ENCODE measurements at places on chromosomes 4 and X.
A peak's percentile ranks its signal among the peaks of the same experiment; 100 is the strongest.

DNA sequence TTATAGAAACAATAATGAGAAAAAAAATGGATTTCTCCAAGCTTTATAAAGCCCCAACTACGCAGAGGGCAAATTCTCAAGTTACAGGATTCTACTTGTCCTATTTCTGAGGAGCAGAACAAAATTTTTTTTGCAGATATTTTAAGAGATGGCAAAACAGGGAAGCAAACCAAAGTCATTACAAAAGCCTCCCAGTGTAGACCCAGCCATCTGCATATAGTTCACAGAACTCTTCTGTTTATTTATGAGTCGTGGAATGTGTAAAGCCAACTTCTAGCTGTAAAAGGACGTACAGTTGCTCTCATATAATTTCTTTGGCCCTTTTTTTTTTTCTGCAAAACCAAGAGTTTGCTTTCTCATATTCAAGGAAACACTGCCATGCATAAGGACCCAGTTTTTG, 120.4 kb downstream of the PCDH7 start:
- DNase-seq, result no peak

- DNase-seq, result no peak
Measured at GRCh38 chrX:3521396-3521795, 174.9 kb upstream of the MXRA5 start.

- DNase-seq, result no peak
Measured at GRCh38 chr4:156794863-156795262, 176.7 kb downstream of the PDGFC start.

GRCh38 chr4:186265683-186266652, at the start of gene F11:
Gene F11, plus strand, starts transcription at chr4:186266189. Its CDS starts 948 bp downstream, at chr4:186267137.
- peak; percentile 21 for DNase-seq

DNA sequence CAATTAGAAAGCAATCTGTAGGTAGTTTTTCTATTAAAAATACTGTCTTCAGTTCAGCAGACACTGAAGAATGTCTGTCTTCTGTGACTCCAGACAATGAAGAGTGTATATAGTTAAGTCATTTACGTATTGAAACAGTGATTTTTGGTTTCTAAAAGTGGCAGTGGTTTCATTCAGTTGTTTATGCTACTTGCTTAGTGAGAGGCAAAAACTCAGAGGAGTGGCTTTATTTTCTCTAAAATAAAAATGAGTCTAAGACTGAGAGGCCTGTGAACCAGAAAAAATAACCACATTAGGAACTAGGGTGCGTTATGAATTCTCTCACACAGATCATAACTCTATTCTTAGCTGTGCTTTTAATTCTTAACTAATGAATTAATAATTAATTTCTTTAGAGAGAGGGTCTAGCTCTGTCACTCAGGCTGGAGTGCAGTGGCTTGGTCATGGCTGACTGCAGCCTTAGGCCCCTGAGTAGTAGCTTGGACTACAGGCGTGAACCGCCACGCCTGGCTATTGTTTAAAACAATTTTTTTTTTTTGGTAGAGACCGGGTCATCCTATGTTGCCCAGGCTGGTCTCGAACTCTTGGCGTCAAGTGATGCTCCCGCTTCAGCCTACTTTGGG, 31.4 kb downstream of the FREM3 start:
- DNase-seq, result peak; percentile 39

DNA sequence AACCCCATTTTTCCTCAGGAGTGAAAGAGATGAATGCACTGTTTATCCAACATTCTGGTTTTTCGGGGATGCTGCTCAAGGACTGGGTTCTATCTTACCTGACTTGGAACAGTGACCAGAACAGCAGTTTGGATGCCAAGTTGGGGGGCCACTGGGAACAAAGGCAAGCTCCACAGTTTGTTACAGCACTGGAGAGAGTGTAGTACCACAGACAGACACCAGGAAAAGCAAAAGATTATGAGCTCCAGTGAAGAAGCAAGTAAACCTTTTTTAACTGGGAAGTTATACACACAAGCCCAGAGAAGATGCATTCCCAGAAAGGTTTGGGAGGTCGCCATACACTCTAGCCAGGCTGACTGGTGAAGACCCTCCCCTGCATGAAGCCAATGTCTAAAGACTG, 13.6 kb downstream of the C4orf36 start:
- no peak for DNase-seq

- DNase-seq, result peak; percentile 62
Measured at GRCh38 chrX:136577552-136577951, 45.5 kb downstream of the VGLL1 start.

DNA sequence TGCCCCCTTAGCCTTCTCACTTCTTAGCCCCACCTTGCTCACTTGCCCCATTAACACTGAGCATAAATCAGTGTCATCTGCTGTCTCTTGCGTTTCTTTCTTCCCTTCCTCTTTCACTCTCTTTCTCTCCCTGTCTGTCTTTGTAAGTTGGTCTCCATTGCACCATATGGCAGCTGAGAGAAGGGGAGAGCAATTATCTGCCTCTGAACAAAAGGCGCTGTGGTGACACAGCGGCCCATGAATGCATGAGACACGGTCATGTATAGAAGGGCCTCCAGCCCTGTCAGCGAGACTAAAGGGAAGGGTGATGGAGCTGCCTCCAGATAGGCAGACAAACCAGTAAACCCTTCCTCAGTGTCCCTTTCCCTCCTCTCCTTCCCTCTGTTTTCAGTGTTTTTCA, 88.8 kb upstream of the PCDH18 start:
- no peak for DNase-seq

DNA sequence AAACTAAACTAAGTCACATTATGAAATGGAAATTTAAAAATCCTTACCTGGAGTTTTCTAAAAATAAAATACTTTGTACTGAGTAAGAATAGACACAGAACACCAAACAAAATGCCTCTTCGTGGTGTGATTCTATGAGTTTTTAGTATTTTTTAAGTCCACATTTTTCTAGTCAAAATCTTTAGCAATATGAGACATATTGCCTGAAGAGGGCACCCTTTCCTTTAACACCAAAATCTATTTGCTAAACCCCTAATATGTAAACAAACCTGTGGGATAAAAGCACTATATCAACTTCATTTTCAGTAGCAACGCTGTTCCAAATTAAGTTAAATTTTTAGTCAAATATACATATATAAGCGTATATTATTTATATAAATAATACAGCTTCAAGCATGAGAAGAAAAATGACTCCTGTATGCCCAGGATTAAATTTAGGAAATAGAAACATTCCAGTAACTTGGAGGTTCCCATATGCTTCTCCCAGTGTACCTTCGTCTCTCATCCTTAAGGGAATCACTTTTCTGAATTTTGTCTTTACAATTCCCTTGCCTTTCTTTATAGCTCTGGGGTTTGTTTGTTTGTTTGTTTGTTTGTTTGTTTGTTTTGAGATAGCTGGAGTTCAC, 23.0 kb upstream of the PGM2 start:
- peak; percentile 54 for DNase-seq

DNA sequence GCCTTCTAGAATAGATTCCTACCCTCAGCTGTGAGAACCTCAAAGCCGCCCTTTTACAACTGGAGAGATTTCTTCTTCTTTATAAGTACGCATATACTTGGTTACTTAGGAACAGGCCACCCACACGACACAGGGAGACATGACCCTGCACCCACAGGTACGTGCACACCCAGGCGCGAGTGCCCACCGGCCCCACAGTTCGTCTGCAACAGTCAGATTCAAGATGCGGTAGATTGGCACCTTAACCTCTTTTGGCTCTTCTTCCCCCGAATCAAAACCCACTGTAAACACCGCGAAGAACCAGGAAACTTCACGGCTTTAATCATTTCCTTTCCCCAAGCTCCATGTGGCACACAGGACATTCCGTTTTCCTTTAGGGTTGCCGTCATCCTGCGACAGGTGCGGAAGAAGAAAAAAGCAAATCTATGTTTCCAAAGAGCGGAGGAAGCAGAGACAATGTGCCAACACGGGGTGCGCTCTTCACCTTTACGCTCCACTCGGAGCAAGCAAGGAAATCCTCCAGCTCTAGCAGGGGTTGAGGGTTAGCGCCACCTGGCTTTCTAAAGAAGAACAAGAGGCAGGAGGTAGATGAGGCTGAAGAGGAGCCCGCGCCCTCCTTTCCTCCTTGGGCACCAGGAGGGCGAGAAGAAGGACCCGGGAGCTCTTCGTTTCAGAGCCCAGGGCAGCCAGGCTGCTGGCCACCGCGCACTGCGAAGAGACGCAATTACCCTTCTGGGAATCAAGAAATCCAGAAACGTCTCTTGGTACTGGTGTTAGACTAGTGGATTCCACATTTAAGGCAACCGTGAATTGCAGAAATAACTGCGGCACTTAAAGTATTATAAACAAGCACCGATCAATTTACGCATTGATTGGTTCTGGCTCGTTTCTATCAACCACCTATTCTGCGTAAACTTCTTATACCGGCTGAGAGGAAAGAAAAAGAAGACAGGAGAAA, 35.7 kb downstream of the HAND2 start:
- DNase-seq, result peak; percentile 82

GRCh38 chr4:85669204-85669603, 194.3 kb downstream of the ARHGAP24 start:
- no peak for DNase-seq

DNA sequence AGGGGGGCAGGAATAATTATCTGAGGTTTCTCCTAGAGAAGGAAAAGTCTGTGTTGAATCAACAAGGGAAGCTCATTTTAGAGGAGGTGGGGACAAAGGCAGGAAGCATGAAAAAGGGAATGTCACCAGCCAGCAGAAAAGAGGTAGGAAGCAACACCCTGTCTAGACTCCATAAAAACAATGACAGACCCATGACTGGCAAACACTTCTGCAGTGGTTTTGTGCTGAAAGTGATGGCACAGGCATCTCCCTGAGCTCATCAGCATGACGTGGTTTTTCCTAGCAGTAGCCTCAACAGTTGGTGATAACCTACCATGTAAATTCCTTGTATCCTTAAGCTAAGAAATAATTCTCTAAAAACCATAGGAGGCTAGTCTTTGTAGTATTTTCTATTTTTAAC, 110.7 kb upstream of the GALNT7 start:
- peak; percentile 82 for DNase-seq

- DNase-seq, result no peak
Measured at GRCh38 chrX:87067795-87068369, 449.7 kb upstream of the KLHL4 start.

DNA sequence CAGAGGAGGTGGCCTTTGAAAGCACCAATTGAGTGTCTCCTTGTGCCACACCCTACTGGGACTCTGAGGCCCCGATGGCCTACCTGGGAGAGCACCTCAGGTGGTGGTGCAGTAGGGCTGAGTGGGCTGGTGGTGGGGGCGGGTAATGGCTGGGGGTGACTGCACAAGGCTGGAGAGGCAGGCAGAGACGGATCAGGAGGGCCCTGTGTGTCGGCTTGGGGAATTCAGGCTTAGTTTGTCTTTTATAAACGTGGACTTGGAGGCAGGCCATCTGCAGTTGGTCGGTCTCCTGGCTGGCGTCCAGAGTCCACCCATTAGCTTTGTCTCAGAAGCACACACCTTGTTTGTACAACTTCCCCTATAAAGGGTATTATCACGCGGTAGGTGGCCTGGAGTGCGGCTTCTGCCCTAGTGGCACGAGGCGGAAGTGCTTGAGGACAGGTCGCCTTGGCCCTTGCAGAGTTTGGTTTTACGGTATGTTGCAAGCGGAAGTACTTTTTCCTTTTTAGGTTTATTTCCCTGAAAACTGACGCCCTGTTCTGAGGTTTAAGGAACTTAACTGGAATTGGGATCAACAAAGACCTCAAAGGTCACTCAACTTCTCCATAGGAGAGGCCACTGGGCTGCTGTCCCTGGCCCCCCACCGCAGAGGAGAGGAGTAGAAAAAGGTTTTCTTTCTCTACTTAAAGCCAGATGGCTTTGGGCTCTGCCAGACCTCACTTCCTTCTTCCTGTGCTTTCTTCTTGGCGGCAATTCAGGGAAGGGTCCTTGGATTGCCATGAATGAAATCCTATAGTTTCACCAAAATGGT, 8.0 kb downstream of the TBC1D14 start:
- peak; percentile 83 for DNase-seq

DNA sequence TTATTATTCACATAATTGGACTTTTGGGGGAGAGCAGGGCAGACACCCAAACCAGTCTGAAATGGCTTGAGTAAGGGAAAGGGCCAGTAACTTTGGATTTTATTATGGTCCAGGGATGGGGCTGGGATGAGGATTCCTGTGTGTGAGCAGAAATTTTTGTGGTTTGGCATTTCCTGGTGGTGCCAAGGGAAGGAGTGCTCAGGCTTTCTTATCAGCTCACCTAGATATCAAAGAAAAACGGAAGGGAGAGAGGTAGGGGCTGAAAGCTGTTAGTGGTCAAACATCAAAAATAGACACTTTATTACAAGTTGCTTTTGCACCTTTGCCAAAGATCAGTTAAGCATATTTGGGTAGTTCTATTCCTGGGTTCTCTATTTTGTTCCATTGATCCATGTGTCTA, 128.5 kb upstream of the DIPK2B start:
- peak; percentile 26 for DNase-seq

- no peak for DNase-seq
Measured at GRCh38 chrX:7730071-7730470, 112.9 kb upstream of the VCX start.

DNA sequence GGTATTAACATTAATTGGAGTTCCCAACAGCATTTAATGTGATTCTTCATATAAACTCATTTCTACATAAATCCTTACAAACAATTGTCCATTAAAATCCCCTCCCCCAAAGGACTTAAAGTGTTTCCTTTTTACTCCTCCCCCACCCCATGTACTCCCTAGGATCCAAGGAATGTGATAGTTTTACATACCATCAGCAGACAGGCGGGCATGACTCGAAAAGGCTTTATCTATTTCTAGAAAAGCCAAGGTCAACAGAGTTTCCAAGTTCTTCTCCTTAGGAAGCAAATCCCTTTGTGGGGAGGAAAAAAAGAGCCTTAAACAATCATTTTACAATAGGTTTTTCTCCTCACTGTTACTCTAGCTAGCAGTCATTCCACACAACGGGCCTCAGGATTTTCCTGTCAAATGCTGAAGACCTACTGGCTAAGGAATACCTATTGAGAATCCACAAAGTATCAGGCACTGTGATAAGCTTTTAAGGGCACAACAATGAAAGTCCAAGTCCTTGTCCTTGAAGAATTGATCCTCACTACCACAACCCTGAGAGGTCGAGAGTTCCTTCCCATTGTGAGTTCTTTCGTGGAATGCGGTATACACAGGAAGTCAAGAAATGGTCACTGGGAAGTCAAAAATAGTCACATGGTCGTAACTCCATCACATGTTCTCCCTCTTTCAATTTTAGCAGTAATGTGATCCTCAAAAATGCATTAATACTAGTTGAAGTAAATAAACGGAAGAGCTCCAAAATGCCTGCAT, 7.2 kb downstream of the PPM1K start:
- no peak for DNase-seq

DNA sequence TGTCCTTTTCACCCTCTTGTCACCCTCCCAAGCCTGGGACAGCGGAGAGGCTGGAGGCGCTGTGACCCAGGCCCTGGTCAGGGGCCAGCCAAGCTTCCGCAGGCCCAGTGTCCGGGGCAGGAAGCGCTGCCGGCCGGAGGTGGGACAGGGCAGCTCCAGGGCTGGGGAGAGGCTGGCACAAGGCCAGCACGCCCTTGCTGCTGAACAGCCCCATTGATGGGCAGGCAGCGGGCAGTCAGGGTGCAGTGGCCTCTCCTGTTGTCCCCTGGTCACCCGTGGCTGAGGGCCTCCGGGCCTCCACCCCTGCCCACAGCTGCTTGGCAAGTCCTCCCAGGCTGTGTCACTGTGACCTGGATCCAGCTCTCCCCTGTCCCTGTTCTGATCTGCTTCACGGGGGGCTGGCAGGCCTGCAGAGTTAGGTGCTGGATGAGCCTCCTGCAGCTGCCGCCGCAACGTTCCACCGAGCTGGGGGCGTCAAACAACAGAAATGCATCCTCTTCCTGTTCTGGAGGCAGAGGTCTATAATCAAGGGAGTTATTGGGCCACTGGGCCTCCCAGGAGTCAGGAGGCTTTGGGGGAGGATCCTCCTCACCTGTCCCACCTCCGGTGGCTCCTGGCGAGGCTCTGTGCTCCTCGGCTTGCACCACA, 107.9 kb downstream of the PSAPL1 start:
- DNase-seq, result no peak

- DNase-seq, result no peak
Measured at GRCh38 chr4:188892837-188893236, 753.6 kb downstream of the TRIML1 start.

All from kidney tubule cell (primary cell).